Adrenal gland (tissue), 19 donors: ENCODE measurements at places on chromosomes 2 and 18. TPM values are rescaled to one million over a fixed set of nuclear protein-coding genes. Genes with fewer than 3 reads are reported as not detected.
A peak's percentile ranks its signal among the peaks of the same experiment; 100 is the strongest.

Gene POTEE
- polyA plus RNA-seq = 0.04 TPM

Gene SLC5A7
- 0.08 TPM for polyA plus RNA-seq

Gene ADRA2B
- polyA plus RNA-seq = 5.5 TPM

Gene LRP2
- polyA plus RNA-seq = not detected

Gene HSBP1L1
- polyA plus RNA-seq = 182 TPM

Gene PTGR3
- 9.9 TPM for polyA plus RNA-seq

- no peak for DNase-seq
These were observed 1.7 kb downstream of the ERFE start for GRCh38 chr2:238160206-238161129.

GRCh38 chr2:30277582-30277981 is 46.2 kb downstream of the LBH start:
- no peak for DNase-seq

GRCh38 chr2:105315314-105315713 is 14.2 kb downstream of the TGFBRAP1 start:
- DNase-seq = no peak

GRCh38 chr2:230447036-230447435 is 31.0 kb downstream of the SP100 start:
- DNase-seq = no peak

- DNase-seq = no peak
These were observed 389.7 kb downstream of the TXNL1 start for GRCh38 chr18:56248610-56249235.

DNA sequence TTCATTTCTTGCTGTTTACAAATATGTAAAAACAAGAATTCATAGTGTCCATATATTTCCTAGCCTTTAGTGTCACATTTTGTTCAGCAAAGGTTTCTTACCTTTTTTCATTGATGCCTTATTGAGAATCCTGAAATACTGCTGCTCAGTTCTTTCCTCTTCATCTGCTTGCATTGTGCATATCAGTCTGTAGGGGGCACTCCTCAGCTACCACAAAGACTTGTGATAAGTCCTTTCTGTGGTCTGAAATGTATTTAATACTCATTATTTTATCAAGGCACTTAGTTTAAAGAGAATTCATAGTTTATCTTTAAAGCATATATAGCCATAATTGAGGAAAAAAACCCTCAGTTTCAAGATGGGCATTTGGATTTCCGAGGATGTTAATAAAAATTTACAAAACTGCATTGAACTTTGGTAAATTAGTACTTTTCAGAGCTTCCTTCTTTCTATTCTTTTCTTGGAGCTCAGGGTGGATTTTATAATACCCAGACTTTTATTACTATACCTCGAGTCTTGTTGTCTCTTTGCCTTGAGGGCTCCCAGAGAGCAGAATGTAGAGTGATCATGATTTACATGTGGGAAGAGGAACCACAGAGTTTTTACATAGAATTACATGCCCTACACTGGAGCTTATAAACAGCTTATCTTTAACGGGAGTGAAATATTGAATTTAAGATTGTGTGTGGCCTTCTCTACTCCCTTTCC is 570.1 kb downstream of the PLCL1 start:
- DNase-seq = peak; percentile 36
